ENCODE measurements at places on chromosomes 12 and 14.

DNA sequence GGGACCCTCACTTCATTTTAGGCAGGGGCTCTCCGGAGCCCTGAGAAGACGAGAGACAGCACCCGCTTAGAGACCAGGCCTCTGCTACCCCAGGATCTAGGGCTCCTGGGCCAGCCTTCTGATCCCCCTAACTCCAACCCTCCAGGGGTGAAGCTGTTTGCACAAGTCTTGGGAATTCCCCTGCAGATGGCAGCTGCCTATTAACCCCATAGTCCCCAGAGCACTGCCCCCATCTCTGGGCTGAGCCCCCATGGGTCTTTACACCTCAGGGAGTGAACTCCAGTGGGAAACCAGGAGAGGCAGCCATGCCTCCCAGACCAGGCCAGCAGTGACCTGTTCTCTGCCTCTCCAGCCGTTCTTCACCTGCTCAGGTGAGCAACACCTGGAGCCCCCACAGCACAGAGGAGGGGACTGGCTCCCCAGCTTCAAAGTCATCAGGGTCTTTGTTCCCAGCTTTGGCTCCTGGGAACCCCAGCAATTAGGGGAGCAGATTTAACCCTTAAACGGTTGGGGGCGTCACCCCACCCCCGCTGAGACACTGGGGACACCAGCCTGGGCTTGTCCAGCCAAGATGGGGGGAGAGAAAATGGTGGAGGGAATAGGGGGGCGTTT, 2.3 kb downstream of the WNT10B start:
- DNase-seq = no peak

DNA sequence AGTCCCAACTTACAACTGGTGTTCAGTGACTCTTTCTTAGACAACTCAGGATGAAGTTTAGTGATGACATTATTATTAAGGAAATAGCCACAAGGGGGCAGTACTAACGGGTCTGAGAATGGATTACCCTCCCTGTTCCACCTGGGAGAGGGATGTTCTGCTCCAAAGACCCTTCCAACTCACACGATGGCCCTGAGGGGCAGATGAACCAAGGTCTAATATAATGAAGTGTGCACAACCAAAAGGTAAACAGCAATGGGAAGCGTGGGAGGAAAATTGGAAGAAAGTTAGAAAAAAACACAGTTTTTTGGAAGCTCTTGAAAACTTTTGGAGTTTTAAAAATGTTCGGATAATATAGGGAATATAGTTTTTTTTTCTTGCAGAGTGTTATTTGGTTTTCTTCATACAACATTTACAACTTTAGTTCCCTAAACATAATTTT, 24.0 kb downstream of the FGF6 start:
- peak; percentile 23 for DNase-seq

- DNase-seq = no peak
Observed at GRCh38 chr12:69662764-69663163, 36.3 kb downstream of the BEST3 start.

DNA sequence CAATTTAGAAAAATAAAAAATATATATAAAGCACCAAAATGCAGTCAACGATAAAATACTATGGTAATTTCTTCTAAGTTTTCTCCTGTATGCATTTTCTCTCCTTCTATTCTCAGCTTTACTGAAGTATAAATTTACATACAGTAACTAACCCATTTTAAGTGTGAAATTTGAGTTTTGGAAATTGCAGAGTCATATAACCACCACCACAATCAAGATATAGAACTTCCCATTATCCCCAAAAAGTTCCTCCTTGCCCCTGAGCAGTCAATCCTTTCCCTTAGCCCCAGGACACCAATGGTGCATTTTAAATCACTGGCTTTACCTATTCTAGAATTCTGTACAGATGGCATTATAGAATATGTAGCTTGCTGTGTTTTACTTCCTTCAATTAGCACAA, 31.0 kb upstream of the BBS10 start:
- DNase-seq = no peak

DNA sequence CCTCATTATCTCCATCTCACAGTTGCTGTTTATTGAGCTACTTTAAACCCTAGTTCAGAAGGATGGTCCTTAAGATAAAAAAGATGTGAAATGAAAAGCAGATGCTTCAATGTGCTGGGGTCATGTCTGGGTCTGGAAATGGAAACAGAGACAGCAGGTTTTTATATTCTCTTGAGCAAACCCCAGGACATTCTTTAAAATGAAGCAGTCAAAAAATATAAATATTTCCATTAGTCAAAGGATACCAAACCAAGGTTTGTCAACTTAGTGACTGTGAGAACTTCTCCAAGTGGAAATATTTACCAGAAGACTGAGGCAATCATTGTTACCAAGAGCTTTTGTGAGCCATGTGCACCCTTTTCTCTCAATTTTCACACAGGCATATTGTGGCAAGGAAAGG, 102.5 kb upstream of the DIO2 start:
- DNase-seq = no peak

DNA sequence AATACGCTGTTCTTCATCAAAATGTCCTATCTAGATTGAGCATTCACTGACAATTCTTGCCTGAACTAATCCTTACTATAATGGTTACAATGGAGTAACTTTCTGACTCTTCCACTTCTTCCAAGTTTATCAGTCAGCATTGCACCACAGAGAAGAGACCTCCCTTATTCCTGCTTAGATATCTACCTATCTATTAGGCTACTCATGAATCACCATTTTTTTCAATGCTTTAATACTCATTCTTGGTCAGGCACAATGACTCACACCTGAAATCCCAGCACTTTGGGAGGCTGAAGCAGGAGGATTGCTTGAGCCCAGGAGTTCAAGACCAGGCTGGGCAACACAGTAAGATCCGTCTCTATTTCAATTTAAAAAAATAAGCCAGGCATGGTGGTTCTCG, 39.3 kb downstream of the RPS6KA5 start:
- no peak for DNase-seq

DNA sequence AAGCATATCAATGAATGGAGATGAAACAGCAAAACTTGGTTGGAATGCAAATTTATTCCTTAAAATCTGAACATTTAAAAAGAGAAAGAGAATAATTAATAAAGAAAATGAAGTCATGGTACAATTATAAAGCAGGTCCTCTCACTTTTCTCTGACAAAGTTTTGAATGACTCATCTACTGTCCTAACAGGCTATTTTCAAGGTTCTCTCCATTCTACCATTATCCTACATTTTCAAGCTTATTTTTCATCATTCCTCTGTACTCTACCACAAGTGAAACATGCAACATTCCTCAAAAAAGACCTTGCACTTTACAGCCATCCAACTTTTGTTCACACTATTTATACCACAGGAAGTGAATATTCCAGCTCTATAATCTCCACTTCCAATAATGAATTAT, 36.9 kb upstream of the AP4S1 start:
- no peak for DNase-seq

- DNase-seq = peak; percentile 17
Observed at GRCh38 chr12:113359939-113360748, 1.8 kb downstream of the PLBD2 start.

Measured in stimulated activated naive CD8-positive, alpha-beta T cell treated with anti-CD3 and anti-CD28 coated beads, Interleukin-15, Interleukin-2, amounts not matched to agents 100 U/mL and 50 U/mL, for 24 hours (primary cell).